Inflammatory macrophage (primary cell): ENCODE measurements at places on chromosomes 5 and 9.

- DNase-seq: no peak
These were observed 85.9 kb downstream of the HRH2 start for GRCh38 chr5:175743676-175744210.

DNA sequence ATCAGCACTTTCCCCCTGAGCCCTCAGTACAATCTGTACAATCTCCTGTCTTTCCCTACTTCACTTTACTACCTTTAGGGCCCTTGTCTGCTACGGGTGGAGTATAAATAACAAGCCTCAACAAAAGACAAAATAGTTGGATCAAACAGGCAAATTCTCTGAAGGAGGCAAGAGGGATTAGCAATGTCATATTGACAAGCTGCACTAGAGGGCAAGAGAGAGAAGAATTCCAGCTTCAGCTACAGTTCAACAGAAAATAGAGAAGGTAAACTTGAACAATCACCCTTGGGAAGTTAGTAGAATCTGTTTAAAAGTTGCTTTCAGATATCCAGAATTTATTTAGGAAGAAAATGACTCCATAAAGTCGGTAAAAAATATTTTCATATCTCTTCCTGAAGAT, 68.4 kb upstream of the IZUMO3 start:
- DNase-seq: no peak

DNA sequence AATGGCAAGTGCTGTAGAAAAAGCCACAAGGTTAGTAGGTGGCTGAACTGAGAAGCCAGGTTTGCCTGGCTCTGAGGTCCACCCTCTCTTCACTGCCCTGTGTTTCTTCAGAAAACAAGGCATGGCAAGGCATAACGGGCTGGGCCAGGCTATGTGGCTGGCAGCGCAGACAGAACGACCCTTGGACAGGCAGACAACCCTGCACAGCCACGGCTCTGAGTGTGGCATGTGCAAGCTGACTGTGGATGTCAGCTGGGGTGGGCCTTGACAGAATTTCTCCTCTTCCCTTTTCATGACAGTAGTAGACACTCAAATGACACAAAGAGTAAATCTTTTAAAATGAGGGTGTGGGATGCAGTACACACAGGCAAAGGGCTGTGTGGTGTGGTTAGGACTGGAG, 81.7 kb downstream of the MACROH2A1 start:
- no peak for DNase-seq

DNA sequence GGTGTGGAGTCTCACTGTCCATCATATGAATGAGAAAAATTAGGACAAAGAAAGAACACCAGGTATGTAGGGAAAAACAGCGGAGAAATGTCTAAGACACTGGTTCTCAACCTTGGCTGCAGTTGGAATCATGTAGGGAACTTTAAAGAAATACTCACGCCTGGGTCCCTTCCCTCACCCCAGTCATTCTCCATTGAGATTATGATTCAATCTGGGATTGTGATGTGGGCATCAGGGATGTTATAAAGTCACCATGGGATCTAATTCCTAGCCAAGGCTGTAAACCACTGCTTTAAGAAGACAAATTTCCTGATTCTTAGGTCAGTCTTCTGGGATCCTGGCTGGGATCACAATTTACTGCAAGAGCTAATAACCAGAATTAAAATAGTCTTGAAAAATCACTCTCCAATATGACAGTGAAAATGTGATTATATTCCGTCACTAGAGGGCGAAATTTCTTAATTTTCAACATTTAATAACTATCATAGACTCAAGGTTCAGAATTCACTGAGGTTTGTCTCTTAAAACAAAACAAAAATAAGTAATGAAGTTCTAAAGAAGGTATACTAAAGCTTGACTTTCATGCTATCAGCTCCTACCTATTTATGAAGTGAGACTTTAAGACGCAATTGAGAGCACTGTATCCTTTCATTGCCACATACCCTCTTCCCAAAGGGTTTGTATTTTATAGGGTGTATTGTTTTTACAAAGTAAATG, 60.5 kb downstream of the GLDC start:
- DNase-seq: no peak

DNA sequence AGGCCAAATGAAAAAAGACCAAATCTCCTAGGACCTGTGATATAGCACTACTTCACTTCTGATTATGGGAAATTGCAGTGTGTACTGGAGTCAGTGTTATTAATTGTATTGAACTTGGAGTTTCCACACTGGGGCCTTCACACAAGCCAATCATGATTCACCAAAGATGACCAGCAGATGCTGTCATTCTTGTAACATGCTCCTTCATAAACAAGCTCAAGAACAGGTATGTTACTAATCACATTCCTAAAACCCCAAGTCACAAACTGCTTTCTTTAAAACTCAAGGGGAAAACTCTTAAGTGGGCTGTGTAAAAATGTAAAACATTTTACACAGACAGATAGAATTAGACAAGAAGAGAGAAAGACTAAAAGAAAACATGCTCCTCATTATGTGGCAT, 5.6 kb downstream of the KLHL3 start:
- DNase-seq: no peak

- no peak for DNase-seq
These were observed 229.8 kb downstream of the SEMA5A start for GRCh38 chr5:9316041-9316440.

GRCh38 chr5:43469671-43470391, 13.8 kb downstream of the TMEM267 start:
- DNase-seq: no peak

DNA sequence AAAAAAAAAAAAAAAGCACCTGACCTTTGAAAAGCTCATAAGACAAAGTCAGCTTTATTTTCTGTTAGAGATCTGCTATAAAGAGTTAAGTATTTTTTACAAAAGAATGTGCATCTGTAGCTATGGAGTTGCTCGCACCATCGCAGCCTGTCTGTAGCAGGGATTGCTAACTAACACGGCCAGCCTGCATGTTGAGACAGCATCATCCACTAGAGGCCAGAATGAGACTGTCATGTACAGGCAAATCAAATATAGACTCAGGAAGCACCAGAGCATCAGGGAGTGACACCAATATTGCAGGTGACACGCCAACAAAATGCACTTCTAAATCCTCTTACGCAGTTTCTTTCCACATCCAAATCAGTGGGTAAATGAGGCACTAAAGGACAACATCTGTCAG, 136.3 kb upstream of the RASEF start:
- DNase-seq: no peak

GRCh38 chr5:40480392-40480791, 199.3 kb upstream of the PTGER4 start:
- no peak for DNase-seq

DNA sequence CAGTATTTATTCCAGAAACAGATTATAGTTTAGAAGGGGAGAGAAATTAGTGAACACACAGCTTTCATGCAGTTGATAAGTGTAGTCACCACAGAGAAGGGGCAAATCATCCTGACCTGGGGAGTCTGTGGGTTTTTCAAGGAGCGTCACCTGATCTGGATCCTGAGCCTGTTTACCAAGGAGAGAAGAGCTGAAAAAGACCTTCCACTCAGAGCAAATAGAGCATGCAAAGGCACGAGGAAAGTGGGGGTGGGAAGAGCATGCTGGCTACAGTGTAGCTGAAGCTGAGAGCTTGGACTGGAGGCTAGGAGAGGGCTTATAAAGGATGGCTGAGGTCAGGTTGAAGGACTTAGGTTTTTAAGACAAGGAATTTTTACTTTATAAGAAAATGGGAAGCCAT, 30.4 kb downstream of the ACO1 start:
- DNase-seq: no peak

- DNase-seq: no peak
These were observed 124.8 kb downstream of the HSD17B3 start for GRCh38 chr9:96177005-96177718.

DNA sequence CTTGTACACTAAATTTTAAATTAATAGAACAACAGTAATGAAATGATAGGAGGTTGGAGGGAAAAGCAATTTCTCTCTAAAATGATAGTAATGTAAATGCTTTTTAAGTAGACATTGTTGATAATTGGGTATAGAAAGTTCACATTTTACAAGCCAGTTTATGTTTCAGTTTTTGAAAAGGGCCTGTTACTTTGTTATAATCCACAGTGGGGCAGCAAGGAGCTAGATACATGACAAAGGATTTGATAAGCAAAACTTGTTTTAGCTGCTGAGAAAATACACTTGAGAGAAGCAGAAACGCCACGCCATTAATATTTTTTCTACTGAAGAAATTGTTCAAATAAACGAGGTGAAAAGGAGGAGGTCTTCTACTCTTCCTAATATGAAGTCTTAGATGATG, 30.2 kb downstream of the SREK1 start:
- no peak for DNase-seq

GRCh38 chr5:151660616-151661495, 25.9 kb downstream of the SPARC start:
- no peak for DNase-seq

DNA sequence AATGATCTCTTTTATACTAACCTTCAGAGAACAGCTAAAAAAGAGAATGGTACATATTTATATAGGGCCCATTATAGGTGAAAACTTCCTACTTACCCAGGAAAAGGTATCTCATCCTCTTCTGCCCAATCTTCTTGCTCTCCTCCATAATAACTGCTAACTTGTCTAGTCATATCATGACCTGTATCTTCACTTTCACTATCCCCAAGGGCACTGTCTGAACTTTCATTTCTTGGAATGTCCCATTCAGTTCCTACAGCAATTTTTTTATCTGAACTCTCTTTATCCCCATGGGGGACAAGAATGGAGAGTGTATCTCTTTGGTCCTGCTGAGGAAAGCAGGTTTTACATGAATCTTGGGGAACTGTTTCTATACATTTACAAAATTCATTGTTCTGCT, 36.4 kb upstream of the RAPGEF6 start:
- DNase-seq: no peak

GRCh38 chr5:17182981-17183380, 34.5 kb upstream of the BASP1 start:
- DNase-seq: no peak

- no peak for DNase-seq
These were observed 272.0 kb downstream of the PDE4D start for GRCh38 chr5:59621477-59621876.

DNA sequence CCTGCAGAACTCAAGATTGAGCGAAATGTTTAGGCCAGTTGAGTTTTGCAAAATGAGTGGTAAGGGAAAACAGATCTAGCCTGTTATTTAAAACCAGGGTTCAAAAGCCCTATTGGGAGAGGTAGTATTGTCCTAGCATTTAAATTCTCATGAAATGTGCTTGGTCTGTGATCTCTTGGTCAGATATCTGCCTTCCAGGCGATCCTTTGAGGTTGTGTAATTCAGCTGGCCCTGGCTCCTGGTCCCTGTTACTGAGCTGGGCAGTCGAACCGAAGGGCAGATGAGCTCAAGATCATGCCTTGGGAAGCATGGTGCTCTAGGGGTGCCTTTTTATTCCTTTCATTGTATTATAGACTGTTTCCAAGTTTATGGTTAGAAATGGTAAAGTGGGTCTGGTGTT, 14.4 kb downstream of the SAP30L start:
- DNase-seq: no peak

DNA sequence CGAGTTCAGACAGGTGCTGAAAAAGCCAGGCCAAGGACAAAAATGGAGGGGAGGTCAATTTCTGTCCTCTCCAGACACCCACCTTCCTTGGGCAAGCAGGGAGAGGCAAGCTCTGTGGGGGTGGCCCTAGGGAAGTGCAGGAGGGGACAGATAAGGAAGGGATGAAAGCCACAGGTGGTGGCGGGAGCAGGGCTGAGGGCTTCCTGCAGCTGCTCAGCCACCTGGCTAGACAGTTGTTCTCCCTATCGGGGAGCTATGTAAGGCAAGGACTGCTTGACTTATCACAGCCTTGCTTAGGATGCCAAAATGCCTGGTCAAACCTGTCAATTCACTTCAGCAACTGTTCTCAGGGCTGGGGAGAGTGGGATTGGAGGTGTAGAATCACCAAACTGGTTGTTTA, 266.1 kb downstream of the ZSWIM6 start:
- DNase-seq: no peak

DNA sequence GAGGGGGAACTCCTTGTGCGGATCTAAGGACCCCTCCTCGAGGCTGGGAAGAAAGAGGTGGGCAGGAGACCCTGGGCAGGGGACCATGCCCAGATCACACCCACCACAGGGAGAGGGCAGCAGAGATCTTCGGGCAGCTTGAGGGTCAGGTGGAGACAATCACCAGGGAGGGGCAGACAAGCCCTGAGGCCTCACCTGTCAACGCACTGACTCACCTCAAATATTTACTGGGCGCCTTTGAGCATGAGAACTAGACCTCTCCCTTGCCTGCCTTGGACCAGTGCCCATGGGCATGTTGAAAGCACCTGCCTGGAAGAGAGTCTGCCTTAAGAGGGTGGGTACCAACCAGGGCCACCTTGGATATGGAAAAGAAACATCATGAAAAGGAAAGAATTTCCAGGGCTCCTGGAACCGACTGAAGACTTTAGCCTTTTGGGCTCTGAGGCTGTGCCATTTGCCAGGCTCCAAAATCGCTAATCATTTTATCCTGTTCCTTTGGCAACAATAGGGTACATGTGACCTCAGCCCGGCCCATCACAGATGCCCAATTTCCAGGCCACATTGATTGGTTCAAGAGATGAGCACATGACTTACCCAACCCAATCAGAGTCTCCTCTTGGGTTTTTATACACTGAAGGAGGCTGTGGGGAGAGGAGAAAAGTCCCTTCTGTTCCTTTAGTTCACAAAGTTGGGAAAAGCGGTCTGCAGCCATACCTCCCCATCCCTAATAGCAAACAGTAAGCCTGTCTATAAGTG, 10.4 kb upstream of the SPINK4 start:
- no peak for DNase-seq

DNA sequence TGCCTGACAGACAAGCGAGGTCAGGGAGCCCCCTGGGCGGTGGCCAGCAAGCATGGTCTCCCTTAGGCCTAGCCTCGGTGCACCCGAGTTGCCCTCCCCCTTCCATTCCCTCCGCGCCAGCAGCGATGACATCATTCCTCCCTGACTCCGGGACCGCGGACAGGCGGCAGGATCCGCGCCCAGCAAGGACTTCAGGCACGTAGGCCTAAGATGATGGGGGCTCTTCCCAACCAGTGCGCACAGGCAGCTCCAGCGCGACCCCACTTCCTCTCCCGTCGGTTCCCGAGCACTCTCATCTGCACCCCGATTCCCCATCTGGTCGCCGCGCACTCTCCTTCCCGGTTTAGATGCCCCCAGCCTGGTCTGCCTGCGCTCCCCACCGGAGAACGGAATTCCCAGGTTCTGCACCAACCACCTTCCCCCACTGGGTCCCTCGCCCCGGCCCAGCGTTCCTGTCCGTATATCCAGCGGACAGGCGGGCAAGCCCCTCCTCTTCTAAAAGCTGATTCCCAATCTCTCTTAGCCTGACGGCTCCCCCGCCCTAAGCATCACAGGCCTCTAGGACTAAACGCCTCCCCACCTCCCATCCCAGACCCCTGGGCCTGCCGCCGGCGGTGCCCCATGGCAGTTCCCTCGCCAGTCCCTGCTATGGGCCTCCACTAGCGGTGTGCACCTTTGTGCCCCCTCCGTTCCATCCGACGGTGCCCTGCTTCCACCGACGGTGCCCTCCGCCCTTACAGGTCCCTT, 931 bp downstream of the FAM219A start:
- no peak for DNase-seq

GRCh38 chr9:120740132-120740531, 25.9 kb upstream of the MEGF9 start:
- no peak for DNase-seq

- peak; percentile 9 for DNase-seq
These were observed 6.8 kb upstream of the ZNF79 start for GRCh38 chr9:127417131-127418036.

- peak; percentile 94 for DNase-seq
These were observed 6.5 kb downstream of the GLIS3 start for GRCh38 chr9:4293293-4293941.

GRCh38 chr9:125701351-125701750, 5.7 kb downstream of the MAPKAP1 start:
- no peak for DNase-seq

- no peak for DNase-seq
These were observed 52.4 kb downstream of the NREP start for GRCh38 chr5:111704452-111705085.
